RWPE1 (cell line): ENCODE measurements at places on chromosomes 7 and 10.

GRCh38 chr7:27101171-27101956 is 1.1 kb downstream of the HOXA2 start:
- DNase-seq = no peak

DNA sequence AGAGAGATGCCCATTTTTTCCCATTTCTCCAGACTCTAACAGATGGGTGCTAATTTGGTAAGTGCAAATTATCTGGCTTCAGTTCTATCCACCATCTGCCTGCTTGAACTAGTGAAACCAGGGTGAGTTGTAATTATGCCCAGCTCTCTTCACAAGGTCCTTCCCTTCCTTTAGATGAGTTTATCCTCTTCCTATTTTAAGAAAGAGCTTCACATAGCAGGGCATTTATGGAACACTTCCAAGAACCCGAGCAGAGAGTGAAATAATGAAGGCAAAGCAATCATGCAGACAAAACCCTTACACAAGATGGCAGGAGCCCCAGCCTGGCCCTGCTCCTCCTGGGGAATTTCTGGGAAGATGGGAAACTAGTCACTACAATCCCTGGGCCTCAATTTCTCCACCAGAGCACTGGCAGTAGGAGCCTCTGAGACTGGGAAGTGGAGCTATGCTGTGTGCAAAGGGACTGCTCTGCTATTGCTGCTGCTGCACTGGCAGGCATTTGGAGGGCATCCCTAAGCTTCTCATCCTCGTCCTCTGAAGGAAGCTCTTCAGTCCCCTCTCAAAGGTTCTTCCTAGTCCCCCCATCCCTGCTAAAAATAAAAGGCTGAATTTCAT is 33.7 kb upstream of the PLXNA4 start:
- no peak for DNase-seq

DNA sequence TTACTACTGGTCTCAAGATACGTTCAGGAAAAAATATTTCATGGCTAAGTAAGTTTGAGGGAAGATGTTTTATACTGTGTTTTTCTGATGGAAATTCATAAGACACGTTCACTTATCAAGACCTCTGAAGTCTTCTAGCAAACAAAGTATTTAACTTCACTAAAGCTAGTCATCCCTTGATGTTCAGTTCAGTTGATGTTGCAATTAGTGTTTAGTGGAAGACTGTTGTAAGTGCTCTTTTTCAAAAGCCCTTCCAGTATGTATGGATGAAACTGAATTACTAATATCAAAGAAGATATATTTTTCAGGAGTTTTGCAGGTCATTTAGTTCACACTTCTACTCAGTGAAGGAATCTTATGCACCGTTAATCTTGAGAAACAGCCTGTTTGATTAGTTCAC is 25.1 kb downstream of the CUL1 start:
- DNase-seq = no peak

- no peak for DNase-seq
These were observed 64.9 kb downstream of the USP6NL start for GRCh38 chr10:11546581-11546980.

GRCh38 chr10:23343591-23344240 is 881 bp downstream of the C10orf67 start:
- DNase-seq = peak; percentile 54

DNA sequence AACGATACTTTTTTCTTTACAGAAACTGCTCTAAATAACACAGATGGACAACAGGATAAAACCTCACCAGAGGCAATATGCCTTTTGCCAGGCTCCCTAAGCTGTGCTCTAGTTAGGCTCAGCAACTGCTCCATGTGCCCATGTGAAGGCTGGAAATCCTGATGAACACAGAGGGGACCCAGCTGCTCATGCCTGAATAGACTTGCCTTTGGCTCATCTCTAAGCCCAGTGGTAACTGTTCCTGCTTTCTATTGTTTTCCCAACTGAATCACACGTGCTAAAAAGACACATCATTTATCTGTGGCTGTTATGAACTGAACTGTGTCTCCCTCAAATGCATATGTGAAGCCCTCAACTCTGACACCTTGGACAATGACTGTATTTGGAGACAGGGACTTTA is 110.4 kb downstream of the RNF216 start:
- DNase-seq = no peak

DNA sequence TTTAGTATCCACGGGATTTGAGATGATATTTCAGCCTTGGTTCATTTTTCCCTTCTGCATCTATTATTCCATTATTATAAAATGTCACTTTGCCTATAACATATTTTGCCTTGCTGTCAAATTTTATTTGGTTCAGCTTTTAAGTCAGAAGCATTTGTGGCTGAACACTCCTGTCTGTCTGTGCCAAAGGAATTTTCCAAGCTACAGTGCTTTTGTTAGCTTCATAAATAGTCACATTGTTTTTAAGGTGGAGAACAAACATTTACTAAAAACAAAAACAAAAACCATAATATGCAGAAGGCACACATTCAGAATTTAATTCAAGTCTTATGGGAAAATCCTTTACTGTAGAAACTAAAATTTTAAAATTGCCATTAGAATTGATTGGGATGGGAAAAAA is 33.8 kb upstream of the ELMO1 start:
- no peak for DNase-seq

DNA sequence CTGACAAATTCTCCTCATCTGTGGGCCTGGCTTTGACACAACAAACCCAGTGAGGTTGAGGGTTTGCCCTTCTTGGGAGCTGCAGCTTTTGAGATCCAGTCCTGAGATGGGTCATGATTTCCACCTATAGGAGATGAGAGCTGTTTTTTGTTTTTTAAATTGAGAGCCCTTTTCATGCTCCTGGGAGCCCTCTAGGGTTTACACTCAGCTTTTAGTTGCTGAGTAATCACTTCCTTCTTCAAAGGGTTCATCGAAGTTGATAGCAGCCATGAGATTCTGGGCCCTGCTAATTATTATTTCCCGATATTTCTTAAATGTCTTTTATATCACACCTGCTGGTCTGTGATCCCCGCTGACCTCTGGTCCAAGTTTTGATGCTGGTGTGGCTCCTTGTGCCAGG is 47.3 kb upstream of the VIPR2 start:
- DNase-seq = no peak

- no peak for DNase-seq
These were observed 253.7 kb downstream of the PTEN start for GRCh38 chr10:88116971-88117626.

DNA sequence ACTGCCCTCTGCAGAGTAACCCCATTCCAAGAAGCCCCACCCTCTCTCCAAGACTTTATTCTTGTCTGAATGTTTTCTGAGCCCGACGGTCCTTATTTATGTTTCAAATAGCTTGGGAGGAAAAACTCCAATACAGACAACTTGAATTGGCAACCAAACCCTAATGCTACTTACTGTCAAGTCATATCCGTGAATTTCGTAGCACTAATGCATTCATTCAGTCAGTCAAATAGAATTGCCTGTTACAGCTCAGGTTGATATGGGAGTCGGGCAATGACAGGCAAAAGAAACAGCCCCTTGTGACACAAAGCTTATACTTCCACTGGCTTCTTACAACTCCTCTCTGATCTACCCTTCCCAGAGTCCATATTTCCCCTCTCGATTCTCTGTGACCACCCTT is 58.5 kb upstream of the LRGUK start:
- DNase-seq = no peak

- no peak for DNase-seq
These were observed 1469.5 kb upstream of the CELF2 start for GRCh38 chr10:9547936-9548904.
